ENCODE measurements at places on chromosomes 1 and 21.

GRCh38 chr21:14876524-14876840 lies 188.3 kb downstream of the NRIP1 start:
- no peak for DNase-seq

GRCh38 chr1:58768971-58769808 lies 14.7 kb downstream of the JUN start:
- no peak for DNase-seq

GRCh38 chr1:43327549-43328292 lies 9.9 kb upstream of the MPL start:
- DNase-seq, result no peak

DNA sequence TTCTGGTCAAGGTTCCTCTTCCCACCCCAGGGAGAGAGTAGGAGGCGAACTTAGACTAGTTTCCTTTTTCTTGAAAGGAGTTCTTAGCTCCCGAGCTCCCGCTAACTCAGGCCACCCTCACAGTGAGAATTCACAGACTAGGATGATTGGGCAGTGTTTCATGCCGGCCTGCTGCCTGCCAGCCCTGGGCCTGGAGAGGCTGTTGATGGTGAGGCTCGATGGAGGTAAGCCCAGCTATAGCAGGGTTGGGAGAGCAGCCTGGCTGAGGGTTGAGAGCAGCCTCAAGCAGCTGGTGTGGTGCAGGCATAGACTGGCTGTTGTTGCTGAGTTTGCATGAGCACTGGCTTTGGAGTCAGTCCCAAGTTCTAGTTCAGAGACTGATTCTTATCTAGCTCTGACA lies 274.4 kb downstream of the MATN1 start:
- DNase-seq, result no peak

- DNase-seq, result no peak
Observed at GRCh38 chr21:31724552-31724951, 7.4 kb downstream of the SCAF4 start.
